Osteoblast (primary cell): ENCODE measurements at places on chromosomes 16 and 17. TPM values are rescaled to one million over a fixed set of nuclear protein-coding genes. Genes with fewer than 3 reads are reported as not detected.

The ASPHD1 gene
- total RNA-seq = 0.88 and 1.8 TPM in 2 replicates

DNA sequence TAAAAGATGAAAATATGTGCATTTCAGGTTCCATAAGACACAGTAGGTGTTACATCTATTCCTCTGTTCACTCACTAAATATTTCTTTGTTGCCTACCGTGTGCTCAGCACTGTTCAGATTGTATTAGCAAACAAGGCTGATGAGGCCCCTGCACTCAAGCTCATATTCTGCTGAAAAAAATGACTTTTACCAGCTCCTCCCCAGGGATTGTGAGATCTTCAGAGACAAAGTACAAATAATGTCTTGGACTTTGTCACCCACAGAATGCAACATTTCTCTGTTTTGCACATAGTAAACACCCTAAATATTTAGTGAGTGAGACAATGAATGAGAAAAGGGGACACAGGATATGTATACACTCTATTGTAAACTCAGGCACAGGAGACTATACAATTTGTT, 21.9 kb upstream of the MYOCD start:
- no peak for DNase-seq

DNA sequence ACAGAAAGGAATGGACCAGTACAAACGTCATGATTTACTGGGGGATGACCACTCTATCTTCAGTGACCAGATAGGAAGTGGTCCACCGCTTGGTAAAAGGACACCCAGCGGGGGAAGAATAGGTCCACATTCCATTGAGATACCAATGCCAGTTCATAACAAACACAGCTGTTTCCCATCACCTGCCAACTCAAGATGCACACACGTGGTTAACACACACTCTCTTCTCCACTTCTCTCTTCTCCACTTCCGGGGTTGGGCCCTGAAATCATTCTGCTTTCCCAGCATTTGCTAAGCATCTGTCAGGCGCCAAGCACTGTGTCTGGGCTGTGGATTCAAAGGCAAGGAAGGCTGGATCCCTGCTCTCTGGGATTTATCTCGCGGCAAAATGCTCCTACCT, 175.5 kb downstream of the SLC39A11 start:
- DNase-seq = no peak

- DNase-seq = peak; percentile 95
These were observed at the start of gene ARHGDIG for GRCh38 chr16:280552-280951. TSS of gene ARHGDIG (plus strand) at chr16:280591. CDS start at chr16:280681, 90 bp downstream.

- no peak for DNase-seq
These were observed 211.5 kb upstream of the TOX3 start for GRCh38 chr16:52758473-52758855.
